ENCODE measurements at places on chromosomes 4 and X. TPM values are rescaled to one million over a fixed set of nuclear protein-coding genes. Genes with fewer than 3 reads are reported as not detected.

- DNase-seq: no peak
Observed at GRCh38 chr4:82715731-82716617, 82.6 kb downstream of the SCD5 start.

- no peak for DNase-seq
Observed at GRCh38 chr4:87304745-87305432, 17.8 kb downstream of the HSD17B13 start.

GRCh38 chr4:70749313-70749712, 27.5 kb downstream of the RUFY3 start:
- DNase-seq: no peak

DNA sequence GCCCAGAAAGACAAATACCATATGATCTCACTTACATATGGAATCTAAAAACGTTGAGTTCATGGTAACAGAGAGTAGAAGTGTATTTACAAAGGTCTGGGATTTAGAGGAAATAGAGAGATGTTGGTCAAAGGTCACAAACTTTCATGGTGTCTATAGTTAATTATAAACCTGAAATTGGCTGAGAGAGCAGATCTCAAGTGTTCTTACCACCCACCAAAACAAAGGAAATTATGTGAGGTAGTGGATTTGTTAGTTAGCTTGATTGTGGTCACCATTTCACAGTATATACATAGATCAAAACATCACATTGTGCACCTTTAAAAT, 186.8 kb downstream of the NWD2 start:
- no peak for DNase-seq

- no peak for DNase-seq
Observed at GRCh38 chrX:9416562-9417348, 48.1 kb upstream of the TBL1X start.

DNA sequence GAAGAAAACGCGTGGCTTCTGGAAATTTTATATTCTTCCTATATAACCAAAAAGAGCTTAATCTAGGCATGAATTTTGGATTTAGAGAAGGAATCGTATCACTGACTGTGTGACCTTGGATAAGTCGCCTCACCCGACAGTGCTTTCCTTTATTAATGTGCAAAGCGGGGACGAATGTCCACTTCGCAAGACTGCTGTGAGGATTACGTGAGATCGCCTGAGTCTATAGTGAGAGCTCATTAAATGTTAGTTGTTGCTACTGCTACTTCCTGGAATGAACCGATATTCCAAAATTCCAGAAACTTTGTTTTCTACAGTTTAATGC, 448 bp upstream of the TBC1D8B start:
- DNase-seq: no peak

DCLK2 gene
- 11.9 TPM for polyA plus RNA-seq

- DNase-seq: no peak
Observed at GRCh38 chrX:138748480-138748879, 37.0 kb upstream of the FGF13 start.

DNA sequence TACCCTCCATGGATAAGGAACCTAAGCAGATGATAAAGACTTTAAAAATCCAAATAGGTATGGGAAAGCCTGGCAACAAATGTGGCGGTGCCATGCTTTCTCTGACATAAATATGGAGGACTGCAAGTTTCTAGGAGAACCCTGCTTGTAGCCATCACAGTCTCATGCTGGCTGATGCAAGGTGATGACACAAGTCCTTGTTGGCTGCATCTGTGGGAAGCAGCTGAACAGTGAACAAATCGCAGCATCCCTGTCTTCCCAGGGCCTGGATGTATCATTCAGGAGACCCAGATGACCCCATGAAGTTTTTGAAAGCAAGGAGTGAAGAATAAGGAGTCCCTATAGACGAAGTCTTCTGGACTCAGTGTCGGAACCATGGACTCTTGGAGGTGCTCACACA, 234.4 kb upstream of the HS3ST1 start:
- no peak for DNase-seq

DNA sequence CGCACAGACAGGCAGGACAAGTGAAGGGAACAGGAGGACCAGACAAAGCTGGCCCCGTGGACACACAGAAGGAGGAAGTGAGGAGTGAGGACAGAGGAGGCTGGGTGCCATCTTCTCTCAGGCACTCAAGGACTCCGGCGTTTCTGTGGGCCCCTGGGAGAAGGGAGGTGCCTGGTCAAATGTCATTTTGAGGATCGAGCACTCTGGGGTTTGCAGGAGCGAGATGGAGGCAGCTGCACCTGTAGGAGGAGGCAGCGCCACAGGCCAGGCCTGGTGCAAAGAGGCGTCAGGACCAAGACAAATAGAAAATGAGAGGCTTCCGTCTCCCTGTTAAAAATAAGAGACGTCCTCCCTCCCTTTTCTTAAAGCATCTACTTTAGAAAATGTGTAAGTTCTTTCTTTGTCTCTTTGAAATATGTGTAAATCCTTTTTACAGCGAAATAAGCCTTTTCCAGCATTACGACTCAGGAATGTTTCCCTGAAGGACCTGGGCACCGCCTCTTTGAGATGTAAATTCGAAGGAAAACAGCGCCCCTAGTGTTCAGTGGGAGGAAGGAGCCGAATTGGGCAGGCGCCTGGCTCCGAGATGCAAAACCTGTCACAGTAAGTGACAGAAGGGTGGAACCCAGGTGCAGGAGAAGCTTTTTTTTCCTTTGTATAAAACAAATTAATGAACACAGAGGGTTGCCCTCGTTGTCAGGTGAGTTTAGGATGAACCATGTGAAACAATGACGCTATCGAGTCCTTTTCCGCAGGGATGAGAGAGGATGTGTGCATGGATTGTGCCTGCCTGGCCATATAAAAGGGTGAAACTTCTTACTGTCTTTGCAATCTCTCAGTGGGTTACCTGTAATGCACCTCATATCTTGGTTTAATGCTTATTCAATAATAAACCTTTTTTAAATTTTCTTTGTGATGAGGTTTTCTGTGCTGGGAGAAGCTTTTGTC, 1.4 kb upstream of the C4orf50 start:
- peak; percentile 48 for DNase-seq

ADH7 gene
- not detected for polyA plus RNA-seq

GRCh38 chr4:7007944-7008343, 35.2 kb upstream of the TADA2B start:
- DNase-seq: no peak

XKRX gene
- 0.32 TPM for polyA plus RNA-seq

GRCh38 chr4:85967872-85968271, 392.0 kb downstream of the MAPK10 start:
- no peak for DNase-seq

GRCh38 chr4:77629885-77630284, 24.3 kb downstream of the CXCL13 start:
- DNase-seq: no peak

- DNase-seq: no peak
Observed at GRCh38 chrX:140608111-140608510, 101.4 kb upstream of the LINC00632 start.

GRCh38 chr4:125338814-125339213, 24.1 kb downstream of the FAT4 start:
- no peak for DNase-seq

DNA sequence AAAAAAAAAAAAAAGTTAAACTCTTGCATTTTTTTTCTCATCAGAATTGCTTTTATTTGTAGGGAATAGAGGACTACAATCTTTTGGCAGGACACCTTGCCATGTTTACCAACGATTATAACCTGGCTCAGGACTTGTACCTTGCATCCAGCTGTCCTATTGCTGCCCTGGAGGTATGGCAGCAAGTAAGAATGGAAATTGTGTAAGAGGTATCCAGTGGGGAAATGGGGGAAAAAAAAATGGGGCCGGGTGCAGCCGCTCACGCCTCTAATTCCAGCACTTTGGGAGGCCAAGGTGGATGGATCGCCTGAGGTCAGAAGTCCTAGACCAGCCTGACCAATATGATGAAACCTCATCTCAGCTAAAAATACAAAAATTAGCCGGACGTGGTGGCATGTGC, 49.8 kb downstream of the WDR19 start:
- DNase-seq: no peak

GRCh38 chr4:97500423-97500822, 642.9 kb downstream of the STPG2 start:
- no peak for DNase-seq

Measured in left renal cortex interstitium (tissue), 4 donors.